Calu3 (cell line): ENCODE measurements at places on chromosomes 13 and 19. TPM values are rescaled to one million over a fixed set of nuclear protein-coding genes. Genes with fewer than 3 reads are reported as not detected.

Gene KLK11
- total RNA-seq: 10.8 and 25.1 TPM in 2 replicates

Gene MPND
- total RNA-seq: 15.3 and 21.1 TPM in 2 replicates

DNA sequence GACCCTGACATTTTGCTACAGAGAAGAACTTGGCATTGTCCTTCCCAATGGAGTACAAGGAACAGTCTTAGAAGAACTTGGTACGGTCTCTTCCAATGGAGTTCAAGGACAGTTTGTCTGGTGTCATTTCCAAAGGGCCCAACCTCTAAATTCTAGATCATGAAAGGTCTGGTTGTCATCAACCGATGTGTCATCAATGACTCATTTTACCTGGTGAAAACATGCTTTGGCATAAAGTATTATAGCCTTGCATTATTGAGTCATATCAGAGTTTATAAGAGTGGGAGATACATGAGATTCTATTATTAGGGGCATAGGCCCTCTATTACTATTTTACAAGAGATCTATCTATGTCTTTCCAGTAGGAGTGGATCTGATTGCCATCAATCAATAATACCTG, 4.3 kb downstream of the CYP2B6 start:
- no peak for DNase-seq

- DNase-seq: no peak
Measured at GRCh38 chr19:1360818-1361461, 22.8 kb upstream of the NDUFS7 start.

DNA sequence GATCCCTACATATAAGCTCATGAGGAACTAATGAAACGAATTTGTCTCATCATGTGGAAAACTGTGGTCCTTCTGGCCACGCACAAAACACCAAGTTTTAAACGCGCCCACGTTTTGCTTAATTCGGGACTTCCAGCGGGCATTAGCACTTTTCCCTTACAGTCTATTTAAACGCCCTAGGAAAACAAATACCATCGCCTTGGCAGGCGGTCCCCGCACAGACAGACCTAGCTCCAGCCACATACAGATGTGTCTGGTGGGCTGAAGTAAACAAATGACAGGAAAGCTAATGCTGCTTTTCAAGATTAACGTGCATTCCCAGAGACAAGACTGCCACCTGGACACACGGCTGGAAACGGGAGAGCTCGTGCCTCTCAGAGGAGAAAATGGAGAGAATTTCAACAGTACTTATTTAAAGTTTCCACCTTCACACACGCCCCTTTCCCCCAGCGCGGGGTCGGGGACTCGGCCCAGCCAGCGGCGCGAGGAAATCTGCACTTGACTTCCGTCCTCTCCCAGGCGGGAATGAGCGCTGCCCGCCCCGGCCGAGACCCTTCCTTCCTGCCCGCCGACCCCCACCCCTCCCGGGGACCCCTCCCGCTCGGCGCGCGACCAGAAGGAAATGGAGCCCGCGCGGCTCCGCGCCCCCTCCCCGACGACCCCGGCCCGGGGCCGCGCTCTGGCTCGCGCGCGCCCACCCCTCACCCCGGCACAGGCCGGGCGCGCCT, 931 bp downstream of the USP12 start:
- no peak for DNase-seq

DNA sequence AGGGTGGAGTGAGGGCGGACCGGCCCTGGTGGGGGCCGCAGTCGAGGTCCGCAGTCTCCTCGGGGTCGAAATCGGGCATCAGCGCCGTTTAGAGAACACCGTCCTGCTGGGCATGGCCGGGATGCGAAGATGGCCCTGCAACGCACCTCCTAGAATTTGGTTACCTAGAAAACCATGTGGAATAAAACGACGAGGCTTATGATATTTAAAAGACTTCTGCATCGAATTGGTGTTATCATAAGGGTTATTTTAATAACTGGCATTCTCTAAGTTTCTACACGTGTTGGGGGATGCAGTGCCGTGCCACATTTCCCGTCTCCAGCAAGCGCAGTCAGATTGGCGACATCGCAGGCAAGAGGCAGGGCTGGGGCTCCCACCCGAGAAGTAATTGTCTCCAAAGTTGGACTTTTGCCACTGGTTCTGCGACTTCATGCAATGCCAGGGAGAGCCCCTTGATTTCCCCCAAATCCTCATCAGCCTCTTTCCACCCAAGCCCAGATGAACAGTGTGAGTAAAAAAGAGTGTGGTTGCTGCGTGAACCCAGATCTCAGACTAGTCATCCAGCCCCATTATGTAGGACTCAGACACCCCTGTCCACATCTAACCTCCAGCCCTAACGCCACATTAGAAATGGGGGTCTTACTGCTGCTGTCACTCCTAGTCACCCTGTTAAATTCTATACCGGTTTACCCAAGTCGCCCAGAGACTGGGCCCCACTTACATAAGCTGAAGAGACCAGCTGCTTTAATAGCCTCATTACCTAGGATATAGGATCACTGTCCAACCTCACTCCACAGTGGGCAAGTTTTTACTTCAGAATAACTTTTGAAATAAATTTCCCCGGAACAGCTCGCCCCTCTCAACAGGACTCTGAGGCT, 571 bp upstream of the DHRS12 start:
- DNase-seq: no peak

DNA sequence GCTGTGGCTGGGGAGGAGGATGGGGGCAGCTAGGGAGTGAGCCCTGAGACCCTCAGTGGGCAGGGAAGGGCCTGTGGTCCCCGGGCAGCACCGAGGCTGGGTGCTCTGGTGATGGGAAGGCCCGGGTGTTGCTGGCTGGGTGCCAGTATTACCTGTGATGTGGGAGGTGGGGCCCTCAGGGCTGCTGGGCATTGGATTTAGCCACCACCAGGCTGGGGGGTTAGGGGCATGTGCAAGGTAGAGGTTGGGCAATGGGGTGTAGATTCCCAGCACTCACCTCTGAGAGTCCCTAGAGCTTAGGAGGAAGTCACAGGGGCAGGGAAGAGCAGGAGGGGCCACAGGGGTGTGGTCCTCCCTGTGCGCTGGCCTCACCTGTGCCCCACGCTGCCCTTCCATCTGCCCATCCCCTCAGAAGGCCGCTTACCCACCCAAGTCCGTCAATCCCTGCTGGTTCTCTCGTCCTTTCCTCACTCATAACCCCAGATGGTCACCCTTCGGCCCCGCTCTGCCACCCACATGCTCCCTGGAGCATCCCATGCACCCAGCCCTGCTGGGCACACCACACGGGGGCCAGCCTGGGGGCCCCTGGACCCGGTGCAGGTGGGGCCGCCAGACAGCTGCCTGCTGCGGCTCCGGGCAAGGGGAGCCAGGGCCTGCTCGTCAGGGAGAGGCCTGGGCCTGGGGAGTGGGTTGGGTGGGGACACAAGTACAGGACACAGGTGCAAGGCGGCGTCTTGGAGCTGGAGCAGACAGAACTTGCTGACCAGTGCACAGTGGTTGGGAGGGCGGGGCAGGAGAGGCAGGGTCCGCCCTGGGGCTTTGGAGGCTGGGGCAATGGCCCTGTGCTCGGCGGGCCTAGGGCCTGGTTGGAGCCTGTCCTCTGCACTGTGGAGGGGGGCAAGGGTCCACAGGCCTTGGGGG, 12.5 kb downstream of the EPN1 start:
- no peak for DNase-seq

DNA sequence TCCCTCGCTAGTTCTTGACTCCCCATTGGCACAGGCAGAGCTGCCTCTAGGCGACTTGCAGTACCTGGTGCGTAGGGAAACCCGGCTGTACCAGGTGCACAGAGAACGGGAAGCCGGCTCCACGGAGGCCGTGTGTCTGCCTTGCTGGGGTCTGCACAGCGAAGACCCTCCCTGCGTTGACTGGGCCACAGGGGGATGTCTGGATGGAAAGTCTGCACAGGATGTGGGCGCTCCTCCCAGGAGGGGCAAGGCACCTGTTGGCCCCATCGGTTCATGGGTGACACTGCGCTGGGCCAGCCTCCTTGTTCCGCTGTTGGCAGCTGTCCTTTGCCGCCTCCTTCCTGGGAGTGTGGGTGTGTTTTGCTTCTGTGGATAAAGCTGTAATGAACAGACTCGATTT, 138.3 kb downstream of the TEX29 start:
- no peak for DNase-seq
